ENCODE measurements at places on chromosomes 6 and 20.

DNA sequence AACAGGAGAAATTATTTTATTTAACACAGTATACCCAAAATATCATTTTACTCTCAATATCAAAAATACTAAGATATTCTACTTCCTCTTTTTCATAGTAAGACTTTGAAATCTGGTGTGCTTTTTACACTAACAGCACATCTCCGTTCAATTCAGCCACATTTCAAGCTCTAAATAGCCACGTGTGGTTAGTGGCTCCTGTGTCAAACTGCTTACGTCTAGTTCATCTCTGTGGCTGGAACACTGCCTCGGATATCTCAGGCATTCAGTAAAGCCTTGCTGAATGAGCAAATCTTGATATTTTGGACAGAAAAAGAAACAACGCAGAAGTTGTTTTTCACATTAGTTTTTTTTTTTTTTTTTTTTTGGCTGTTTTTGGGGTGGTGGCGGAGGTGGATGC lies 136.1 kb downstream of the EYA4 start:
- no peak for DNase-seq

DNA sequence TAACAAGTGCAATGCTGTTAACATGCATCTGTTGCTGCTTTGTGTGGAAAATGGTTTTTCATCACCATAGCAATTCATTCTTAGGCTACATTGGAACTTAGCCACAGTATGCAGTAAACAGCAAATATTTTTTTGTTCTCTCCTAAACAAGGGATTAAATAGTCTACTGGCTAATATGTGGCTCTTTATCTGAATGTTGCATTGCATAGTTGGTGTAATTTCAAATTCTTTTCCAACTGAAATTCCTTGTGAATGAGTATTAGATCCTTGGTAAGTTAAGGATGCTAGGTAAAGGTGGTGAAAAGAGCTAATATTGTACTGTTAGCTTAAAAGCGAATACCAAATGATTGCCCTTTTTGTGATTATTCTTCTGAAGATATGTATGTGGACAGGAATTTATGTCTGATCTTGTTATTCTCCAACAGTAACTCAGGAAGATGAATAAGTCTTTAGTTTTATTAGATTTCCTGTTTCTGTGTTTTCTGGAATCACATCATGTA lies 958 bp downstream of the MLIP start:
- DNase-seq, result no peak

- no peak for DNase-seq
Observed at GRCh38 chr6:161660666-161661571, 387.1 kb upstream of the AGPAT4 start.

DNA sequence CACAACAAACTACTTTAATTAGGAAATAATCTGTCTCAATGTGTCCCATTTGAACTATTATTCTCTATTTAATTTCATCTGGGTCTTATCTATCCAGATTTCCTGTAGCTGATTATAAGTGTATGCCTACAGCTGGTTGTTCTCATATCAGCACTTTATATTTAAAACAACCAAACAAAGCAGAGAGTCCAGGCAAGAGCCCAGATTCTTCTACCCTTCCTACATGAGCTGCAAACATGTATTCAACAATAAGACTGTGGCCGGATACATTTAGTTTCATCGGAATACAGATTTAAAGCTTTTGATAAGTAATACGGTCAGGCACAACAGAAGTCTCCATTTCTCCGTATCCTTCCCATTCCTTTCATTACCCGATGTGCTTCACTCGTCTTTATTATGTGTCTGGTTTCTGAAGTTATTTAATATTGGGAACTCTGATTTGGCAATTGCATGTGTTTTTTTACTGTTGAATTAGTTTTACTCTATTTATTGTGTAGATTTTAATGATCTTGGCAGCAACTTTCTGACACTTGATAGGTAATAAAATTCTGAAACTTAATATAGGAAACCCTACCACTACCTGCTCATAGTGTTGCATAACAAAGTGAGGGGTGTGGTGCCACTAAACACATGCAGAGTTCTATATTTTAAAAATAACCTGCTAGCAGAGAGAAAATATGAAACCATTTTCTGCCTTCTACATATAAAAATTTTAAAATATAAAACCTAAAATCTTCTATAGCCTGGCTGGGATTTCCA lies 653.5 kb upstream of the PTCHD4 start:
- no peak for DNase-seq

- no peak for DNase-seq
Observed at GRCh38 chr6:113148566-113148965, 708.6 kb upstream of the MARCKS start.

GRCh38 chr6:98272060-98272459 lies 562.3 kb upstream of the POU3F2 start:
- DNase-seq, result no peak

GRCh38 chr20:18254615-18255014 lies 33.7 kb upstream of the ZNF133 start:
- no peak for DNase-seq

GRCh38 chr20:43096126-43096930 lies 93.4 kb downstream of the PTPRT start:
- no peak for DNase-seq

- no peak for DNase-seq
Observed at GRCh38 chr6:99613705-99614429, 7.2 kb downstream of the PRDM13 start.

DNA sequence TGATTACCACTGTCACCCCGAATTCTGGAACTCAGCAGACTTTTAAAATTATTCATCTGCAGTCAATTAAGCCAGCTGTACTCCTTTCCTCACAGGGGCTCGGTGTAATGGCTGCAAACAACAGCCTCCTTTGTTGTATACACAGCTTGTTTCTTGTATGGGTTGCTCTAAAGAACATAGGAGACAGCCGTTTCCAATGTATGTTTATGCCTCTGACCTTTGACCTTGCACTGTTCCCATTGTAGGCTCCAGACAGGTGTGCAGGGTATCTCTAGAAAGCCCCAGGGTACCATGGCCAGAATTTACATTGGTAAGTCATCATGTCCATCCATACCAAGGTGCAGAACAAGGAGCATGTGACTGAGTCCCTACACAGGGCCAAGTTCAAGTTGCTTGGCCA lies 11.5 kb upstream of the TENT5A start:
- DNase-seq, result no peak

DNA sequence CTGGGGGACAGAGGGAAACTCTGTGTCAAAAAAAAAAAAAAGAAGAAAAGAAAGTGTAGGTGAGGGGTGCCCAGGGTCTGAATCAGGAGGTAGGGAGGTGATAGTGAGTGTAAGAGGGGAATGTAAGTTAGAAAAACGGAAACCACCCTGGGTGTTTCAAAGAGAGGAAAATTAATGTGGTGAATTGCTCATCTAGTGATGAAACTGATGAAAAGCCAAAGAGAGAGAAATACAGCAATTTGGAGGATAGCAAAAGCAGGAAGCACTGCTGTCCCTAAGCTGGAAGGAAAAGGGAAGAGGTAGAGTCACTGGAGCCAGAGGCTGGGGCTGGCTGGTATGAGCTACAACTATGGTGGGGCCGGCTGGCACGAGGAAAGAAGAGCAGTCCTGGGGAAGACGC lies 85.0 kb upstream of the CEP85L start:
- no peak for DNase-seq

GRCh38 chr20:62454904-62455636 lies 20.7 kb downstream of the GATA5 start:
- DNase-seq, result no peak

- DNase-seq, result no peak
Observed at GRCh38 chr6:20952699-20953474, 418.6 kb downstream of the CDKAL1 start.

DNA sequence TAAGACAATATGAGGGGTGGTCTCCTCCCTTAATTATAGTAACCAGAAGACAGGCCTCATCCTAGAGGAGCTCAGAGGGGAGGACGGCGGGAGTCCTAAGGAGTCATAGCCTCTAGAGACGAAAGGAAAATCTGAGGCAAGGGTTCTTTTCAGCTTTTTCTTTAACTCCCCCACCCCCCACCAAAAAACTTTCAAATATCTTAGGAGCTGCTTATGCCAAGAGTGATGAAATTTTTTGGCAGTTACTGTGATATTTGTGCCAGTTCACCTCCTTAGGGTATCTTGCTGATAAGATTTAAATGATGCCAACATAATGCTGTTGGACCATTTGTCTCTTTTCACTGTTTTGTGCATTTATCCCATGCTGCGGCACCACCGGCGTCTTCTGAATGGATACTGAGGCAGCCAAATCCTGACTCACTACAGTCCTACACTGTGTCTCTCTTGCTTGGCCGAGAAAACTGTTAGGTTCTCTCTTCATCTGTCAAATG lies 44.5 kb upstream of the DSE start:
- DNase-seq, result no peak

- DNase-seq, result peak; percentile 64
Observed at GRCh38 chr20:10504994-10505730, 70.1 kb downstream of the SLX4IP start.

- DNase-seq, result no peak
Observed at GRCh38 chr6:28693751-28694443, 168.2 kb downstream of the GPX5 start.

- DNase-seq, result peak; percentile 86
Observed at GRCh38 chr20:62104791-62105345, 17.4 kb upstream of the LSM14B start.

DNA sequence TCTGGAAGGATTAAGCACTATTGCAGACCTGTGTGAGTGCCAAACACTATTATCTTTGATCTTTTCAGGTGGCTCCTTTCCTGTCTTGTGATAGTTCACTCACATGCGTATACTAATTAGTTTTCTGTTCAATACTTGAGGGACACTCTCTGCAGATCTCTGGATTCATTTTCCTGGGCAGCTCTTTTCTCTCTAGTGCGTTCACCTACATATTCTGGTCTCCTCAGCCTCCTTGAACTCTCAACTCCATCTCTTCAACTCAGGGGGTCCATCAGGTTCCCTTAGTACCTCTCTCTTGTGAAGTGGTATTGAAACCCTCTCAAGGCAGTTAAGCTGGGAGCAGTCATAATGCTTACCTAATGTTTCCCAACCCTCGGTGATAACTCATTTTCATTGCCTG lies 1218.1 kb upstream of the MAP3K7 start:
- no peak for DNase-seq

DNA sequence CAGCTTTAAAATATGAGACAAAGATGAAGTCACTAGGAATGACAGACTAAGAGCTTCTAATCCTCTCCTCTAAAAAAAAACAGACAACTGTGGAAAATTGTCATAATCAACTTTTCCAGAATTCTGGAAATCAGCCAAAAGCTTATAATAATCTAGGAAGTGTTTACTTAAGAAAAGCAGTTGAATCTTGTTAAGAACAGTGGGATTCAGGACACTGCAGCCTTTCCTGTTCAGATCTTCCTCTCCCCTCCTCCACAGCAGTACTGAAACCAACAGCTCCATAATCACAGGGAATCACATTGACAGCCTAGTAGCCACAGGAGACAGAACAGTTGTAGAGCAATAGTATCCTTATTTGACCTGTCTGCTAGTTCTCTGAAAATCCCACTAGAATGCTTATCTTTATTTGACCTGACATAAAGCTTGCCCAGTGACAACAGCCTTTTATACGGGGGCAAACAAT lies 41.6 kb downstream of the IBTK start:
- no peak for DNase-seq

DNA sequence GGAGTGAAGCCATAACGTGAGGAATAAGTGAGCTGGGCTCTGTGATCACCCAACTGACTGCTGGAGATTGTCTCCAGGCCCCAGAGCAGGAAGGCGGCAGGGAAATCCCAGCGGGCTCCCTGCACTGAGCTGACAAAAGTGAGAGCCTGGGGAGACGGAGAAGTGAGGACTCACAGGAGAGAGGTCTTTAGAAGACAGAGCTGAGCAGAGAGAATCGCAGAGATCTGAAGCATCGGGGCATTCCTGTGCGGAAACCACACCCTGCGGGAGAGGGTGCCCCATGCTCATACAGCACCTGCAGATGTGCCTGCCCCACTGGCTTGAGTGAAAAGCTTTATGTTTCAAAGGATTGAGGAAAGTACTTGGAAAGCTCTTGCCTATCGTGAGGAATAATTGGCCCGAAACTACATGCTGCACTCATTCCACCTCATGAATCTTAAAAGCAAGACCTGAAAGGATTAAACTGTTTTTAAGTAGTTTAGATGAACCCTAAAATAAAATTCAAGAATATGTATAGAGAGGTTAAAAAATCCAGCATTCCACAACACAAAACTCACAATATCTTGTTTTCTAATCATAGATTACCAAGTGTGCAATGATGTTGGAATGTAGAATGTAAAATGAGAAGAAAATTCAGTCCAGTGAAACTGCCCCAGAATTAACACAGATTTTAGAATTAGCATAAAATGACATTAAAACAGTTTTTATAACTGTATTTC lies 17.7 kb upstream of the THBS2 start:
- no peak for DNase-seq

- DNase-seq, result no peak
Observed at GRCh38 chr6:139030228-139030963, 1.9 kb downstream of the ABRACL start.

- no peak for DNase-seq
Observed at GRCh38 chr6:5090603-5091002, 5.5 kb downstream of the PPP1R3G start.

- no peak for DNase-seq
Observed at GRCh38 chr6:332671-333070, 40.4 kb downstream of the DUSP22 start.

Measured in uterus (tissue), 4 donors.